Hindlimb muscle (tissue), 1 donor: ENCODE measurements at places on chromosomes 6 and 20.

GRCh38 chr6:36142971-36143838 is 12.9 kb downstream of the MAPK13 start:
- no peak for DNase-seq

DNA sequence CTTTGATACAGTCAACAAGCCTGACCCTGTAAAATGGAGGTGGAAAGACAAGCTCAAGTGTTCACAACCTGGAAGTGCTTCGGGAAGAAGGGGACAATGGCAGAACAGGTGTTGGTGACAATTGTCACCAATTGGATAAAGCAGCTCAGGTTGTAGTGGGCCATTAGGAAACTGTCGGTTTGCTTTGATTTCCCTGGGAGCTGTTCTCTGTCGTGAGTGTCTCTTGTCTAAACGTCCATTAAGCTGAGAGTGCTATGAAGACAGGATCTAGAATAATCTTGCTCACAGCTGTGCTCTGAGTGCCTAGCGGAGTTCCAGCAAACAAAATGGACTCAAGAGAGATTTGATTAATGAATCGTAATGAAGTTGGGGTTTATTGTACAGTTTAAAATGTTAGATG is 15.0 kb downstream of the CCR6 start:
- no peak for DNase-seq

- no peak for DNase-seq
Observed at GRCh38 chr20:52823303-52823702, 148.9 kb upstream of the TSHZ2 start.

DNA sequence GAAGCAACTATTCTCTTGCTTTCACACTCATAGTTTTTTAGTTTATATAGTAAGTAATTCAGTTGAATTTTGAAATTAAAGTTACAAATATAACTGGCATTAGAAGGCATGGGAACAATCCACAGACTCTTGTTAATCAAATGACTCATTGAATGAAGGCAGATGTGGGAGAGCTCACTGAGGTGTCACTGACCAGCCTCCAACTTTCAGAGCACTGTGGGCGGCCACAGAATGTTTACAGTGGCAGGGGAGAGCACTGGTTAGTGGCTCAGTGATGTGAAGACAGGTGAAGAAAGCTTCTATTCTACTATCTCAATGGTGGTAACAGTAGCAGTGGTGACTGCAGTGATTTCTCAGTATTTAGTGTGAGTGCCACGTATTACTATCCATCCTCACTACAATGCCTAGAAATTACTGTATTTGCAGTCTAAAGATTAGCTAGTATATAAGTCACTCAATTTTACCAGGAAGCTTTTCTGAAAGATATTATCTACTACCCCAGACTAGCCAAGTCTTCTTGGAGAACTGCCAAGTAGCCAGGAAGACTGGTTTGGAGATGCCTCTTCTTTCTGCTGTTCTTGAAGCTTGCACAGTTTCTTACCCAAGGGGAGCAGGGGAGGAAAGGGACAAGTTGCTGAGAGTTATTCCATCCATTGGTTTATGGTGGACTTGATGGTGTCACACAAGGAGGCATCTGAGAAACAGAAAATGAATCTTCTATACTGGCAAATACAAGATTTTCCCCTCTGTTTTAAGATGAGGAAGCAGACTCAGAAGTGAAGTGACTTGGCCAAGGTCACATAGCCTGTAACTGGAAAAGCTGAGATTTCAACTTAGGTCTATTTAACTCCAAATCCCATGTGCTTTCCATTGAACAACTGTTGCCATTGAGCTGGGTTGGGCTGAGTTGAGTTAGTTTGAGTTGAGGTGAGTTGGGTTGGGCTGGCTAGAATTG is 231.2 kb downstream of the ANKRD60 start:
- no peak for DNase-seq

- peak; percentile 58 for DNase-seq
Observed at GRCh38 chr6:107712665-107713551, 111.2 kb downstream of the SCML4 start.

DNA sequence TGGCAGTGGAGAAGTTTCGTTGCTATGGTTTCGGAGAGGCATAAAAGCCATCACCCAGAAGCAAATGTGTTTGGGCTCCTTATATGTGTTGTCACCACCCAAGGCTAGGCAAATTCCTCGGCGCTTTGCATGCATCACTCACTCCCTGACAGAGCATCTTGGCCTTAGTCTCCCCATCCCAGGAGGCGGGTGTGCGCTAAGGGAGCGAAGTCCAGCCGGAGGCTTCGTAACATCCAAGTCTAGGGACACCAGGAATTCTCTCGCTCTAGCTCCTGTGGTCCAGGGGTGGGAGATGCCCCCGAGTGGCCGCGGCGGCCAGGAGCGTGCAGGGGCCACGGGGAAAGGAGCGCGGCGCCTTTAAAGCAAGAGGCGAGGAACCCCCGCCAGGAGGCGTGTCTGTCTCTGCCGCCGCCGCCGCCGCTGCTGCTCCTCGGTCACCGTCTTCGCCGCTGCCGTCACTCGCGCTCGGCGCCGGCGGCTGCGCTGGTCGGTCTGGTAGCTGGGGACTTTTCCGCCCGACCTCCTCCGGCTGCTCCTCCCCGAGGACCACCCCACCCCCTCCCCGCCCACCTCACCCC is at the start of gene GRIK2:
Gene GRIK2, plus strand, starts transcription at position 458 of the 578 bp plus-strand sequence.
- DNase-seq = peak; percentile 8

DNA sequence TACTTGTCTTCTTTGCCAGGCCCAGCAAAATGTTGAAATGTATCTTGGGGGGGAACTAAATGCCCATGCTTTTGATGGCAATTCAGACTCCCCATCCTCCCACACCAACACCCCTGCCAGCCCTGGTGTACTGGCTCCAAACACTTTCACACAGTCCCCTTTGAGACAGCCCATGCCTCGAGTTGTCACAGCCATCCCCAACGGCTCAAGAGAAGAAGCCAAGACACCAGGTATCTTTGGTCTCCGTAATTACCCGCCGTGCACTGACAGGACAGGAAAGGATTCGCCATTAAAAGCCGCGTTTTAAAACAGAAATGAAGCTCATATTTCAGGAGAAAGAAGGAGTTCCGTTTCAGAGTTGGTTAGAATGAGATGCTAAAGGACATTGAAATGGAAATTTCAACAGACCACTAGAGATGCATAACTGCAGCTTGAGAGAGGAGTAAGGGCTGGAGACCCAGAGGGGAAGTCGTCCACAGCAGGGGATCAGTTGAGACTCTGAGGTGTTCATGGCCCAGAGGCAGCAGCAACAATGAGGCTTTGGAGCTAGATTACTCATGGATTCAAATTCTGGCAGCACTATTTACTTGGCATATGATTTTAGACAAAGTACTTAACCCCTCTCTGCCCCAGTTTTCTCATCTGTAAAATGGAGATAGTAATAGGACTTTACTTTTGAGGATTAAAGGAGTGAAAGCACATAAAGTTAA is 63.5 kb upstream of the ADGRF1 start:
- DNase-seq = no peak

DNA sequence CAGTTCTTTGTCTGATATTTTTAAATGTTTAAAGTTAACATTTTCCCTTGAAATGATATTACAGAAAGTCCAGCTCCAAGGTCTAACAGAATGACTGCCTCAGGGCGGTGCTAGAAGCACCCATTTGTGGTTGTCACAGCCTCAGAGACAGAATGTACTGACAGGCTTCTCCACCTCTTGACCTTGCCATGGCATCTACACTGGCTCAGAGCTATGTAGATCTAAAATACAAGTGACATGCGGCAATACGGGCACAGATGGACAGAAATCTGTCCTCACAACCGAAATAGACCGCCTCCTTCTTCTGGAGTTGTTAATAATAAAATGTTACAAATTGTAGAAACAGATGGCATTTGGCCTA is 167.2 kb upstream of the THEMIS start:
- no peak for DNase-seq

GRCh38 chr6:139137706-139138105 is 2.8 kb downstream of the HECA start:
- no peak for DNase-seq
